CD14-positive monocyte (primary cell): ENCODE measurements at places on chromosomes 2 and 18. TPM values are rescaled to one million over a fixed set of nuclear protein-coding genes. Genes with fewer than 3 reads are reported as not detected.
A peak's percentile ranks its signal among the peaks of the same experiment; 100 is the strongest.

DNA sequence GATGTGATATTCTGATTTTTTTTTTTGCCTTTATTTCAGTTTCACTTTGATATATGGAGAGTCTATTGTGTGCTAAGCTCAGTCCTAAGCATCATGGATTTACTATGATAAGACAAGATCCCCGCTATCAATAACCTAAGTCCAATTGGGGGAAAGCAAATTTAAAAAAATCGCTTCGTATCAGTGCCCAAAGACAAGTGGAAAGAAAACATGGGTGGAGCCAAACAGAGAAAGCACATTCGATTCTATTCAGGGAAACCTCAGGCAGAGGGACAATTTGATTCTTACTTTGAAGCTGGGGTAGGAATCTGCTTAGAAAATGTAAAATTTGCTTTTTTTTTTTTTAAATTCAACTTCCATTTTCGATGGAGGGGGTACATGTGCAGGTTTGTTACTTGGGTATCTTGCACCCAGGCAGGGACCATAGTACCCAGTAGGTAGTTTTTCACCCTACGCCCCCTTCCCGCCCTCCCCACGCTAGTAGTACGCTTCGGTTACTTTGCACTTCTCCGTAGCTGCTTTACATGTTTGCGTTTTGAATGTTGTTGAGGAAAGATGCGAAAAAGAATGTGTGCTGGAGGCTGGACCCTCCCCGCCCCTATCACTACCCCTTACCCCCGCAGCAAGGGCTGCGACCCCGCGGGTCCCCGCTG, 12.4 kb downstream of the KIF5C start:
- H3K4me1 ChIP-seq, result peaks cover 14% of the 10 kb centered on the region
- no peak for DNase-seq
- H3K27ac ChIP-seq, result no peak overlapping the region
- no peaks in the 10 kb centered on the region for H3K36me3 ChIP-seq
- H3K27me3 ChIP-seq, result peaks cover 36% of the 10 kb centered on the region

- peaks cover 22% of the 10 kb centered on the region for H3K4me1 ChIP-seq
- H3K4me3 ChIP-seq, result no peak overlapping the region
- DNase-seq, result no peak
- no peak overlapping the region for H3K27ac ChIP-seq
- H3K36me3 ChIP-seq, result no peaks in the 10 kb centered on the region
These were observed 169.2 kb downstream of the ZFP36L2 start for GRCh38 chr2:43057026-43057741.

Gene PFN4
- not detected for polyA plus RNA-seq

Gene GPR75
- polyA plus RNA-seq, result not detected

GRCh38 chr2:160308915-160309314, 108.8 kb upstream of the ITGB6 start:
- H3K36me3 ChIP-seq, result peaks cover 47% of the 10 kb centered on the region
- H3K27ac ChIP-seq, result no peak overlapping the region
- H3K27me3 ChIP-seq, result no peaks in the 10 kb centered on the region

GRCh38 chr2:209864716-209865295, 93.2 kb downstream of the UNC80 start:
- H3K36me3 ChIP-seq, result no peaks in the 10 kb centered on the region
- no peak for DNase-seq
- H3K27ac ChIP-seq, result no peak overlapping the region
- H3K27me3 ChIP-seq, result no peaks in the 10 kb centered on the region
- no peak overlapping the region for H3K4me3 ChIP-seq

GRCh38 chr2:124035001-124035400, 9.9 kb downstream of the CNTNAP5 start:
- H3K4me3 ChIP-seq, result no peak overlapping the region
- no peak for DNase-seq
- H3K36me3 ChIP-seq, result no peaks in the 10 kb centered on the region
- H3K27ac ChIP-seq, result no peak overlapping the region
- no peaks in the 10 kb centered on the region for H3K27me3 ChIP-seq

Gene ARHGAP15
- 50.9 TPM for polyA plus RNA-seq

DNA sequence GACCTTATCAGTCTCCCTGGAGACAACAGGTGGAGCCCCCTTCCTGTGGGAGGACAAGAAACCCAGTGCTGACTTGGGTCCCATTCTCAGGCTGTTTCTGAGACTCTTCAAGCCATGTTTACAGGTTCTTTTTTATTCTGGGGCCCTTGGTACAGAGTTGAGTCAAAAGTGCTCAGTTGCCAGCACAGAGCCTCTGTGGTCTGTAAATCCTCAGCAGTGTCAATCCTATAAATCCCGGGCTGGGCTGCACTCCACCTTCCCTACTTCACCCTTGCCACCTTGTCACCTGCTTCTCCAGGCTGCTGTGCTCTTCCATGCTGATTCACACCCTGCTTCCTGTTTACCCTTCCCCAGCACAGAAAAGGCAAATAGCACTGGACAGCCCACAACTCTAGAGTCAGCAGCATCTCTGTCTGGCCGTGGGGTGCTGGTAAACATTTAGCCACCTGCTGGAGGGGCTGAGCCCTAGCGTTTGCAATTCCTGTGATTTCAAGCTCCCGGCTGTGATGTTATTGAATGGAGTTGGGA, 74.7 kb downstream of the TNFRSF11A start:
- H3K36me3 ChIP-seq, result no peaks in the 10 kb centered on the region
- H3K4me3 ChIP-seq, result no peak overlapping the region
- no peaks in the 10 kb centered on the region for H3K27me3 ChIP-seq
- H3K4me1 ChIP-seq, result peaks cover 11% of the 10 kb centered on the region

DNA sequence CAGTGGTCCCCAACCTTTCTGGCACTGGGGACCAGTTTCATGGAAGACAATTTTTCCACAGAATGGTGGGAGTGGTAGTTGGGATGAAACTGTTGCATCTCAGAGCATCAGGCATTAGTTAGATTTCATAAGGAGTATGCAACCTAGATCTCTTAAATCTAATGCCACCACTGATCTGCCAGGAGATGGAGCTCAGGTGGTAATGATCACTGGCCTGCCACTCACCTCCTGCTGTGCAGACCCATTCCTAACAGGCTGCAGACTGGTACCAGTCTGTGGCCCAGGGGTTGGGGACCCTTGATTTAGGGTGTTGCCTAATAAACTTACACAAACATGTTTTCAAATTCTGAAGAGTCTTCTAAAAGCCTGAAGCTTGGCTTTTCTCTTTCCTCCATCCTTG, 261.3 kb downstream of the CDH19 start:
- no peak overlapping the region for H3K27ac ChIP-seq
- DNase-seq, result no peak
- no peak overlapping the region for H3K4me3 ChIP-seq
- H3K27me3 ChIP-seq, result no peaks in the 10 kb centered on the region
- H3K4me1 ChIP-seq, result no peaks in the 10 kb centered on the region

- H3K27ac ChIP-seq, result no peak overlapping the region
- DNase-seq, result no peak
- H3K4me3 ChIP-seq, result no peak overlapping the region
- H3K4me1 ChIP-seq, result no peaks in the 10 kb centered on the region
These were observed 60.4 kb upstream of the RNF152 start for GRCh38 chr18:61953161-61953560.

Gene MROH2A
- not detected for polyA plus RNA-seq

GRCh38 chr2:158714420-158714819, 80.7 kb upstream of the DAPL1 start:
- H3K4me3 ChIP-seq, result no peak overlapping the region
- H3K27ac ChIP-seq, result no peak overlapping the region
- H3K27me3 ChIP-seq, result no peaks in the 10 kb centered on the region
- no peak for DNase-seq
- H3K4me1 ChIP-seq, result no peaks in the 10 kb centered on the region

Gene SALL3
- not detected in 2 replicates for polyA plus RNA-seq

Gene NT5DC4
- not detected for polyA plus RNA-seq

Gene GDF7
- polyA plus RNA-seq, result not detected

DNA sequence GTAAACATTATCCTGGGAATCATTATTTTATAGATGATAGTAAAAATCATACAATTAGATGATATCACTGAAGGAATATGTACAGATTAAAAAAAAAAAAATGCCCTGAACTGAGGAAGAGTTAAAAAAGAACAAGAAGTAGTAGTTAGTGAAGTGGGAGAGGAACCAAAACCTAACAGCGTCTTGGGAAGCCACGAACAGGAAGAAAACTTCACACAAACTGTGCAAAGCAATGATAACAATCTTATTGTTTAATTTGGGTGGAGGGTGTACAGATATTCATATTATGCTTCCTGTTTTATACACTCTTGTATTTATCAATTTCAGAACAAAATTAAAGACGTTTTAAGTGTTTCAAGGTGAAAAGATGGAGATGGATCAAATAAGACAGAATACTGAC, 3.5 kb downstream of the HEATR5B start:
- H3K27me3 ChIP-seq, result no peaks in the 10 kb centered on the region
- H3K4me3 ChIP-seq, result no peak overlapping the region
- peaks cover 51% of the 10 kb centered on the region for H3K4me1 ChIP-seq
- H3K36me3 ChIP-seq, result peaks cover 30% of the 10 kb centered on the region
- peak; percentile 11 for DNase-seq

DNA sequence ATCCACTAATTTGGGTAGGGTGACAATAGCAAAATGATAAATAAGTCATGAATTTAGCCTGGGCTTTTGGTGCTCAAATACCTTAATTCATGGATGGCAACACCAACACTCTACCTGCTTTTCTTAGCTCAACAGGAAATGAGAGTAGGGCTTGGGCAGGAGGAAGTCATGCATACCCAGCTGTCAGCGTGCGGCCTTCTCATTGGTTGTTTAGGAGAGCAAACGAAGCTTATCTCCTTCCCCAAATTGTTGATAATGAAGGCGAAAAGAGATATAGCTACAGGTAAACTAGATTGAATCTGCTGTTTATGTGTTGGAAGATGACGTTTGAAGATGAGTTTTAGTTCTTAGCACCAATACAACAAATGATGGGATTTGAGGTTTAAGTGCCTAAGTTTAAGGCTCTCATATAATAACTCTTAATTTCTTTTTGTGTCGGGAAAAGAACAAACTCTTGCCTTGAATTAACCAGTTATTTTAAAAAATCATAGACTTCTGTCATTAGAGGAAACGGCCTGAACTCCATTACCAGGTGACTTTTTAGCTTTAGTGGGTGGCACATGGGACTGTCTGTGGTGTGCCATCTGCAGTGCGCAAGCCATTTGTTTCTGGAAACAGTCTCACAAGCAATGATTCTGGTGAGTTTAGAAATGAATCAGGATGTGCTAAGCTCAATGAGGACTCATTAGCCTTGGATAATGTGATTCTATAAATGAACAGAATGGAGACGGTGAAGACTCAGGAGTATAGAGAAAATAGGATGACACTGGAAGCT, 19.8 kb downstream of the MAP4K4 start:
- peak; percentile 45 for DNase-seq
- H3K4me3 ChIP-seq, result no peak overlapping the region
- H3K27ac ChIP-seq, result no peak overlapping the region
- H3K27me3 ChIP-seq, result no peaks in the 10 kb centered on the region
- H3K4me1 ChIP-seq, result peaks cover 79% of the 10 kb centered on the region

Gene CD8B
- 1.5 TPM for polyA plus RNA-seq

- no peak overlapping the region for H3K4me3 ChIP-seq
- no peak for DNase-seq
- H3K27me3 ChIP-seq, result no peaks in the 10 kb centered on the region
- H3K36me3 ChIP-seq, result no peaks in the 10 kb centered on the region
These were observed 235.8 kb upstream of the TNP1 start for GRCh38 chr2:217095511-217096205.

- H3K27ac ChIP-seq, result no peak overlapping the region
- H3K4me3 ChIP-seq, result no peak overlapping the region
- H3K36me3 ChIP-seq, result no peaks in the 10 kb centered on the region
- no peaks in the 10 kb centered on the region for H3K4me1 ChIP-seq
These were observed 269.0 kb upstream of the SLC39A10 start for GRCh38 chr2:195388028-195388427.

Gene BIN1
- polyA plus RNA-seq, result 7.5 TPM

DNA sequence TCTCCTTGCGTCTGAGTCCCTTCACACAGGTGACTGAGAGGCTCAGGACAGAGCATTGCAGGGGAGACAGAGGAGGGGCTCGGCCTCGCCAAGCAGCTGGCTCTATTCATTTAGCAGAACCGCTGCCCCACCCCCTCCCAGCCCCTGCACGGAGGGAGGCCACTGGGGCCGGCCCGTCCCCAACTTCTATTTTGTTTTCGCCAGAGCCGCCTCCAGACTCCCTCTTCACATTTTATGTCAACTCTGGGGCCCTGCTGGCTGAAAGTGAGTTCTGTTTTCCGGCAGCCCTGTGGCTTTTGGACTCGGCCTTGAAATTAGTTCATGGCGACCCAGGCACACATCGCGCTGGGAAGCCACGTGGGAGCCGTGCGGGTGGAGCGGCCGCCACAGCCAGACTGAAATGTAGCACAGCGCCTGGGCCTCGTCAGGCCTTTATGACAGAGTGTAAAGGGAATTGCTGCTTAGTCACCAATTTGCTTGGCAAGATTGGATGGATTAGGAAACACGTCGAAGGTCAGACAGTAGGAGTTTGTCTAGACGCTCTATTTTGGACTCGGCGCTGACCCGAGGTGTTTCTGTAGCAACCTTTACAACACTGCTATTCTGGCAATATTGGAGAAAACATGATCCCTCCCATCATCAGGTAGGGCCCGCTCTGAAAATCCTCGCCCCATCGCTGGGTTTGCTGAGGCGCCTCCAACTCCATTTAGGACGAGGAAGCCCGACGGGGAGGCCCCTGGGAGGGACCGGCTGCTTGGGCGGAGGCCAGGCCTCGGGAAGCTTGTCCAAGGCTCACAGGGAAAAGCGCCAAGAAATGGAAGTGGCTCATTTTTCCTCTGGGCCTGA, 90.7 kb upstream of the CTDP1 start:
- no peak for DNase-seq
- no peaks in the 10 kb centered on the region for H3K36me3 ChIP-seq
- H3K27me3 ChIP-seq, result no peaks in the 10 kb centered on the region
- H3K4me1 ChIP-seq, result no peaks in the 10 kb centered on the region

- H3K36me3 ChIP-seq, result no peaks in the 10 kb centered on the region
- DNase-seq, result no peak
- no peaks in the 10 kb centered on the region for H3K27me3 ChIP-seq
- no peak within 1 kb of the TSS for H3K4me3 ChIP-seq
These were observed at the start of gene GALNT5 for GRCh38 chr2:157257312-157258252. Gene GALNT5, plus strand, starts transcription at chr2:157257705. Its CDS starts 378 bp downstream, at chr2:157258083.
